ENCODE measurements at places on chromosomes 7 and 10.

DNA sequence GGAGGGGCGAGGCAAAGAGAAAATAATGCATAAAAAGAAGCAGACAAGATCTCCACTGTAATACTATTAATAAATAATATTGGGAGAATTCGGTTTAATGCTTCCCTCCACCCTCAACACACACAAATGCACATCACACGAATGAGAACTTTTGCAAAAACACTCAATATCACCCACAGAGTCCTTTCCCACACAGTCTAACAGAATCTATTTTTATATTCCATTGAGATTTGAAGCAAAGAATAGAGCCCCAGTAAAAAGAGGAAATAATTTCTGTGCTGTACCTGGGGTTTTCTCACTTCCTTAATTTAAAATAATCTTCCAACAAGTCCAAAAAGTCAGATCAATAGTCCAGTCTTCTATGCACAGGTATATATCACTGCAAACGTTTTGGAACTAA lies 17.0 kb downstream of the PIK3AP1 start:
- DNase-seq = no peak

DNA sequence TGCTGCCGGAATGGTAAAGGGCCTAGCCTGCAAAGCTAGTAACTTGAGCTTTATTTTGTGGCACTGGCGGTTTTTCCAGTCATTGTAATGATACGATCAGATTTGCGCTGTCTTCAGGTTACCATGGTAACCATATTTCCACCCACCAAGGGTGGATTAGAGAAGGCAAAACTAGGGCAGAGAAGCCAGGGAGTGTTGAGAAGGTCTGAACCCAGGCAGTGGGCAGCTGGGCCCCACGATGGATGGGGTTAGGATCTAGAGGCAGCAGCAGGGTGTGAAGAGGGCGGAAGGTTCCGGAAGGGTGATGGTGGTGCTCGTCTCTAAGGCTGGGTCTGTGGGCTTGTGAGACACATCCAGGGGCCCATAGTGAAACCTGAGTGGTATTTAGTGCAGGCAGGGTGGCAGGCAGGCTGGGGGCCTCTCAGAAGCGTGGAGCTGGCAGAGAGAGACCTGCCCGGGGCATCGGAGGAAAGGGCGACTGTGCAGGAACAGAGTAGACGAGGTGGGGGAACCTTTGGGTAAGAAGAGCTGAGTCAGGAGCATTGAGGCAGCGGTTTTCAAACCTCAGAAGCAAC lies 87.9 kb upstream of the GTF2I start:
- no peak for DNase-seq

DNA sequence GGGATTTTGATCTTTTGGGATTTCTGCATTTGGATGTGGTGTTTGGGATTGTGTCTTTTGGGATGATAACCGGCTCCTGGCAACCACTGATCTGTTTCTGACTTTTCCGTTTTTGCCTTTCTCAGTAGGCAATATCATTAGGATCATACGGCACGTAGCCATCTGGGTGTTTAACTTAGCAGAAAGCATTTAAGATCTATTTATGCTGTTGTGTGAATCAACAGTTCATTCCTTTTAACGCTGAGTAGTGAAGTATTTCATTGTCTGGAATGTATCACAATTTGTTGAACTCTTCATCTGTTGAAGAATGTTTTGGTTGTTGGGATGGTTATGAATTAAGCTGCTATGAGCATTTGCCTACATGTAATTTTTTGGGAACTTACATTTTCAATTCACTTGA lies 459.6 kb downstream of the SDK1 start:
- no peak for DNase-seq

GRCh38 chr7:22204312-22204711 lies 152.6 kb downstream of the RAPGEF5 start:
- DNase-seq = no peak

DNA sequence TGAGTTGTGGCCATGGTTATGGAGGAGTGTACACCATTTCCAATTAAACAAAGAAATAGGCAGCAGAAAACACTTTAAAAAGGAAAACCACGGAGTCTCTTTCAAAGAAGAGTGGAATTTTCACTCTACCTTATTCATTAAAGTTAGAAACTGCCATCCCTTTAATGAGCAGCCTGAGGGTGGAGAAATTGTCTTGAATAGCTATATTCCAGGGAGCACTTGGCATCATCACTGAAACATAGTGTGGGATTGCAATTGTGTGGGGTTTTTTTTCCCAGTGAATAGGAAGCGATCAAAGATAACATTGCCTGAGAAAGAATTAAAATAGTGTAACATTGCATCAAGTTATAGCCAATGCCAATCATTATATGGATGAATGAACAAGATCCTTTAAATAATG lies 191.6 kb downstream of the TEX36 start:
- DNase-seq = no peak
